ENCODE measurements at places on chromosomes 3 and 15.

- no peak for DNase-seq
These were observed 82.8 kb downstream of the SLCO3A1 start for GRCh38 chr15:91936182-91936775.

DNA sequence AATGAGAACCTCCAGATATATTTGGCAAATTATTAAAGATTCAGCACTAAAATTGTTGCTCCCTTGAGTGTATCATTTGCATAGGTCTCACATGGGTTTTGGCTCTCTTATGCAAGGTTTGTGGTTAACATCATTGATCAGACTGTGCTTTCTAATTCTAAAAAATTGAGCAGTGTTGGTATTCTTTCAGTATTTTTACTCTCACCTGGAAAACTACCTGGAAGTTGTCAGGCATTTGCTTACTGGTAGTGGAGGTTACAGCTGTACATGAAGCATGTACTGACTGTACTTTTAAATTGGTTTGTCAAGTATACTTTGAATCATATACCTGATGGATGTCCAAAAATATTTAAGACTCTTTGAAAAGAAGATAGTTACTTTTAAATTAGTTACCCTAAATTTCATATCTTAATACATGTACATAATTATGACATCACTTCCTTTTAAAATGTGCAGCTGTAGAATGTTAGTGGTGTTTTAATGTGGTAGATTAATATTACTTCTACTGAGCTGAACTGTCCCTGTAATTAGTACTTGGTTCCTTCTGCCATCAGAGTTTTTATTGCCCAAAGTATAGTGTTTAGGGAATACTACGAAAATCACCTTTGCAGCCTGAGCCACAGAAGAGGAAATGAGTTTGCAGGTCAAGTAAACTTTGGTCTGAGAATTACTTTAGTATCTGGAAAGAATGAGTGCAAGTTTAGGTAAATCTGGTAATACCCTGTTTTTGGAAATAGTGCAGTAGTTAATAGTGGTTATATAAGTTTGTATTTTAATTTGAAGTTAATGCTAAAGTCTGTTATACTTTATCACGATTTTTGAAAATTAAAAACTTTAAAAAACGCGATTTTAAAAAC is 2.8 kb downstream of the CHD2 start:
- DNase-seq, result no peak

DNA sequence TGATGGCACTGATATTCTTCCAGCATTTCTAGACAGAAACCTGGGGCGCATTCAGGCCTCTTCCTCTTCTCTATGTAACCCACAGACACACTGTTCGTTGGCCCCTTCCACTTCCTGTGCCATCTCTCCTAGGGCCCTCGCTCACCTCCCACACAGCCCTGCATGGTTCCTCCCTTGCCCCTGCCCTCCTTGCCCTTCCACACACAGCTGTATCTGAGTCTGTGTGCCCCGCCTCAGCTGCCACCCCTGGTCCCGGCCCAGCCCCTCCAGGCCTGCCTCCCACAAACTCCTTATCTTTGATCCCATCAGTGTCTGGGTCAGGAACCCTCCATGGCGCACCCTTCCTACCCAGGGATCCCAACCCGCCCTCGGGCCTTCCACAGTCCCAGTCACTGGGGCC is 37.9 kb downstream of the RAB6B start:
- DNase-seq, result no peak

- no peak for DNase-seq
These were observed 182.7 kb downstream of the CNTN6 start for GRCh38 chr3:1275495-1275894.

- DNase-seq, result no peak
These were observed 803.7 kb downstream of the NAALADL2 start for GRCh38 chr3:175662815-175663214.

DNA sequence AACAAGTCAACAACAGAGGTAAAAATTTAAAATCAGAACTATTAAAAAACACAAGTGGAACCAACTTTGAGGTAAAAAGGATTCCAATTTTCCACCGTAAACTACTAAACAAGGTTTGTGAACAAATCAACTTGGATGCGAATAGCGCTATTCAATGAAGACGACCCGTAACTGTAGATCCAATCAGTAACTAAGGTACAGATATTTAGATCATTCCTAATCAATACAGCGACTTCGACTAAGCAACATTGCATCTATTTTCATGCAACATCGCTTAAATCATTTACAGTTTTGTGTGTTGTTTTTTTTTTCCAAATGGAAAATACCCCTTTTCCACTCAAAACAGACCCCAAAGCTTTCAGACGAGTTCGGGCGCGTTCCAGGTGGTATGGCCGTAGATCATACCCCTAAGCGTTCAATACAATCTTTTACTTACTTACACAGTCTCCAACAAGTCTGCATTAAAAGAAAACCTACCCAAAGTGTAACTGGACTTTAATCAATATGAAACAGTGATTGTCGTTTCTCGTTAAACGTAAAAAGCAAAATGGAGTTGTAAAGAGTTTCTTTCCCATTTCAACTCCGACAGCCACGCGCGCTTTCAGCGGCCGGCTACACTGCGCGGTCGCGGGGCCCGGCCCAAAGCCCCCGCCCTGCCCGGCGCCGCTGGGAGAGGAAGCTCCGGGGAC is 786 bp downstream of the RHOA start:
- no peak for DNase-seq

GRCh38 chr3:146134348-146135117 is 26.5 kb downstream of the PLOD2 start:
- DNase-seq, result no peak
